Left cardiac atrium (tissue), 4 donors: ENCODE measurements at places on chromosomes 6 and 20.

DNA sequence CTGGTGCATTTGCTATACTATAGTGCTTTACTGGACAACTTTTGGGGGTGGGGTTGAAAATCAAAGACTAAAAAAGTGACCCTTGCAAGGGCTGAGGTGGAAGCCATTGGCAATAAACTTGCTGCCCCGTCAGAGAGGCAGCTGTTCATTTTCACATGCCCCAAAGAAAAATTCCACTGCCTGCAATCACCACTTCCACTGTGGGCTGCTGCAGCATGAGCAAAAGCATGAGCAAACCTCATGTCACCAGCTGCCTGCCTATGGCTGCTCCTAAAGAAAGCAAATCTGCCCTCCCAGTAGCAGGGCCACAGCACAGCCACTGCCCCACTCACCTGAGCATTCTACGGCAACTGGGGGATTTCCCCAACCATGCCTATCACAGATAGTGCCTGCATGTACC is 290.0 kb downstream of the PAX1 start:
- no peak for DNase-seq

DNA sequence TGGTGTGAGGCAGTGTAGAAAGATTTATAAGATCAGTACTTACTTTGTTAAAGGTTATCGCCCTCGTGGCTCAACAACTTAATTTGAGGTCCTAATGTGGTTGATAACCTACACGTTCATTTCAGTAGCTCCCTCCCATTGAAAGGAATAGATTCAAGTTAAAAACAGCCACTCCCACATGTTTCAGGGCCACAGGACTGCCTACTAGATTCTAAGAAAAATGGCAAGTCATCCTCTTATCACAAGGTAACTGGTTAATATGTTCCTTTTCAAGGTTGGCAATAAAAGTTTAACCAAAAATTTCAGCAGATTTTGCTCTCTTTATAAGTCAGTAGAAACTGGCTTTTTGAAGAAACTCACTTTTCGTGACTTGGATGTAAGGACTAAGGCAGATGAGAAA is 17.1 kb downstream of the GSTA2 start:
- no peak for DNase-seq

GRCh38 chr6:163412801-163413344 is 1.6 kb upstream of the QKI start:
- DNase-seq = no peak

DNA sequence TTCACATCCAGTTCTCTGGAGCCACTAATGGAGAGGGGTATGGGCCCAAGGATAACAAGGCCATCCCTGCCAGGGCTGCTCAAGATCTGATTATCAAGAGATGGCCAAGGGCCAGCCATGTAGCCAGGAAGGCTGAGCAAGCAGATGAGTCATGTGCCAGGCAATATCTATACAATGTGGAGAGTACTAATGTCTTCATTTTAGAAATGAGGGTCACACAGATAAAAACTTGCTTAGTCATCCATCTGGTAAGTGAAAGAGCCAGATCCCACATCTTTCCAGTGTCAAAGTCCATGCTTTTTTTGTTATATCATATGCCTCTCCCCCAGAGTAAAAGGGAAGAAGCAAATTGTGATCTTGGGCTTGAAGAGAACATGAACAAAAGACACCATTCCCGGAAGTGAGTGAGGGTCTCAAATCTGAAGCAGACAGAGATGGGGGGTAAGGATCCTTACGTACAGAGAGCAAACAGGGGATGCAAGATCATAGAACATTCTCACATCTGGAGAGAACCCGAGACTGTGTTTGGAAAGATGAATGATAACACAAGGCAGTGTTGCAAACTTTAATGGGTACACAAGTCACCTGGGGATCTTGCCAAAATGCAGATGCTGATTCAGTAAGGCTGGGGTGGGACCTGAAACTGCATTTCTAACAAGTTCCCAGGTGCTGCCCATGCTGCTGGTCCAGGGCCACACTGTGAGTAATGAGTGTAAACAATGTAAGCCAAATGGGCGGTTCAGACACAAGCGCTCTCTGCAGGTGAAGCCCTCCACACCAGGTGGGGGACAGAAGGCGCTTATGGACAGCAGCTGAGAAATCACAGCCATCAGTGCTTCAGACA is 20.0 kb upstream of the GSTA3 start:
- DNase-seq = no peak

- DNase-seq = no peak
Observed at GRCh38 chr6:46036911-46037310, 21.3 kb upstream of the CLIC5 start.

GRCh38 chr6:161027385-161027784 is 35.8 kb downstream of the MAP3K4 start:
- no peak for DNase-seq

- DNase-seq = no peak
Observed at GRCh38 chr20:40571639-40572038, 117.4 kb downstream of the MAFB start.

DNA sequence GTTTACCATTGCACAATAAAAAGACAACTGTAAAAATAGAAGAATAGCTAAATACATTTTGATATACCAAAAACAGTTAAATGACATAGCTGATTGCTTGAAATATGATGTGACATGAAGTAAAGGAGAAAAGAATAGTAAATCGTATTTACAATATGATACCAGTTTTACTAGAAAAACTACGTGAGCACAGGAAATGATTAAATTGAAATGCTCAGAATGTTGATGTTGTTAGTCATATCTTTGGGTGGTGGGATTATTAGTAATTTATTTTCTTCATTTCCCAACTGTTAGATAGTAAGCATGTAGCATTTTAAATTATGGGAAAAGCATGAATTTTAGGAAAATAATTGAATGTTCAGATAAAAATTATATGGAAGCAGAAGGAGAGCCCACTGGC is 268.3 kb upstream of the TAB2 start:
- DNase-seq = no peak

DNA sequence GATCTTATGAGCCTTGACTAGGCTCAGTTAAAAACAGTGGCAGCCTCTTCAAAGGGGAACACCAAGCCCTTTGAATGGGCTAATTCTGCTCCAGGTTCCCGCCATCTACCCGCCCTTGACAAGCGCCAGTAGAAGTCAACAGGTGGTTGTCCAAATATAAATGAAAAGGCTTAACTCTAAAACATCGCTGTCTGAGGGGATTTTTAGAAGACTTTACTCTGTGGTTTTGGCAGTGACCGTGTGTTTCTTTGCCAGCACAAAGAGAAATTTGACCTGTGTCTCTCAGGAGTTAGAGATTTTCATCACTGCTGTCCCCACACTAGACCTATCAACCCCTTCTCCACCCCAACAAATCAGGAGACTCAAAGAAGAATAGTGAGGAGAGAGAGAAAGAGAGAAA is 19.8 kb upstream of the SIM1 start:
- no peak for DNase-seq

DNA sequence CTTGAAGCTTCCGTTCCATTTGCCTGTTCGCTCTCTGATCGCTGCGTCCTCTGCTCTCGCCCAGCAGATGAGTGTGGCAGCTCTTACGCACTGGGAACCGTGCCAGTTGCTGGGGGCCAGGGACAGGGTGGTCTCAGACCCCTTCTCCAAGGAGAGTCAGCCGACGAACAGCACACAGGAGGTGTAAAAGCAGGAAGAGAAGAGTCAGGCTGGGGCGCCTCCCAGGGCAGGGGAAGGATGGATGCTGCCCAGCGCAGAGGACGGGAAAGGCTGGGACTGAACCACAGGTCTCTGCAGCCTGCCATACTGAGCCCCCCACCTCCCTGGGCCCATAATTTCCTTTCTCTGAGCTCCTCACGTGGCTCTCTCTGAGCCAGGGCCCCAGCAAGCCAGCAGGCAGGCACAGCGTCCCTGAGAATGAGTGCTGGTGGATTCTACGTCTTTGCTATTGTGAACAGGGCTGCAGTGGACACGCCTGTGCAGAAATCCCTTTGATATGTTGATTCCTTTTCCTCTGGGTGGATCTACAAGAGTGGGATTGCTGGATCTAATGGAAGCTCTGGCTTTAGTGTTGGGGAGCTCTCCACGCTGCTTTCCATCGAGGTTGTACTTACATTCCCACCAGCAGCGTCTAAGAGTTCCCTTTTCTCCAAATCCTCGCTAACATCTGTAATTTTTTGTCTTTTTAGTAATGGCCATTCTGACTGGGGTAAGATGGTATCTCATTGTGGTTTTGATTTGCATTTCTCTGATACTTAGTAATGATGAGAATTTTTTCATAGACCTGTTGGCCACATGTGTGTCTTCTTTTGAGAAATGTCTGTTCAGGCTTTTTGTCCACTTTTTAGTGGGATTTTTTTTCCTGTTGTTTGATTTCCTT is 104.1 kb downstream of the PSMB1 start:
- DNase-seq = no peak

- no peak for DNase-seq
Observed at GRCh38 chr6:132590362-132590761, 821 bp upstream of the TAAR5 start.

DNA sequence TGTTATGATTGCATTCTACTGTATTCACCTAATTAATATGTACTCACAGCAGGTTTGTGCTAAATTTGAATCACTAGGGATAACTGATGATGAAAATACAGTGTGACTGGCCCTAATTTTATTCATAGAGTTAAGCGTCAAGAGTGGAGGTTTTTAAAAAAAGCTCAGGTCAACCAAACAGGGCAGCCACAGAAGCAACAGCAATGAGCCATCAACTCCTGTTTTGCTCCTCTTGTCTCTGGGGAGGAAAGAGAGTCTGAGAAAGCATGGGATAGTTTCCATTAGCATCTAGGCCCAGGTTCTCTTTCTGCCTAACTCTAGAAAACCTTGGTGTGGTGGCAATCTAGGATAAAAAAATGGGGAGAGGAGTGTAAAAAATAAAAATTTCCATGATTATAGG is 122.1 kb downstream of the OGFRL1 start:
- DNase-seq = no peak
